ENCODE measurements at places on chromosomes 3 and 15. TPM values are rescaled to one million over a fixed set of nuclear protein-coding genes. Genes with fewer than 3 reads are reported as not detected.

- DNase-seq: peak; percentile 23
Measured at GRCh38 chr15:94080989-94081605, 150.3 kb upstream of the MCTP2 start.

GRCh38 chr3:54527953-54528352 is 399.9 kb downstream of the LRTM1 start:
- peak; percentile 39 for DNase-seq

DNA sequence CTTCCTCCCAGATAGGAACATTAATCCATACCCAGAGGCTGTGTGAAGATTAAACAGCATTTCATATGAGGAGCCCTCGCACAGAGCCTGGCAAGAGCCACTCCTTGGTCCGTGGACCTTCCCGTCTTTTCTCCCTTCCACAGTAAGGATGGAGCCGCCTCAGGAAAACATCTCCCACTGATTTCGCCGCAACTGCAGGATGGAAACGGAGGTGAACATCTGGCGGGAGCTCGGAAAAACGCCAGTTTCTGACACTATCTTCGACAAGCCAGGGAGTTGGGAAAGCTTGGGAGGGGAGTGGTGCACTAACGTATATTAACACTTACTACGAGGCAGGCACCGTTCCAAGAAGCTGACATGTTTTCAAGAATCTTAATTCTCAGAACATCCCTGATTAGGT is 157.9 kb downstream of the XXYLT1 start:
- DNase-seq: no peak

DNA sequence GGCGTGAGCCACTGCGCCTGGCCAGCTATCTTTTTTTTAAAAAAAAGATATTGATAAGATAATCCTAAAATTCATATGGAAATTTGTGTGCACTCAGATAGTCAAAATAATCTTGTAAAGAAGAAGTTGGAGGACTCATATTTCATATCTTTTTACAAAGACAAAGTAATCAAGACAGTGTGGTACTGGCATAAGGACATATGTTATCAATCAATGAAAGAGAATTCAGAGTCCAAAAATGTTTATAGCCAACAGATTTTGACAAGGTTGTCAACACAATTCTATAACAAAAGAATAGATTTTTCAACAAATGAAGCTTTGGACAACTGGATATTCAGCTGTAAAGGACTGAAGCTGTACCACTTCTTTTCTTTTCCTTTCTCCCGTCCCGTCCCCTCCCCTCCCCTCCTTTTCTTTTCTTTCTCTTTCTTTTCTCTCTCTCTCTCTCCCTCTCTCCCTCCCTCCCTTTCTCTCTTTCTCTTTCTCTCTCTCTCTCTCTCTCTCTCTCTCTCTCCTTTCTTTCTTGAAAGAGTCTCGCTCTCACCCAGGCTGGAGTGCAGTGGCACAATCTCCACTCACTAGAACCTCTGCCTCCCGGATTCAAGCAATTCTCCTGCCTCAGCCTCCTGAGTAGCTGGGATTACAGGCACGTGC is 126.8 kb downstream of the GSK3B start:
- no peak for DNase-seq

- DNase-seq: peak; percentile 7
Measured at GRCh38 chr15:80712956-80713355, 17.8 kb downstream of the ABHD17C start.

DNA sequence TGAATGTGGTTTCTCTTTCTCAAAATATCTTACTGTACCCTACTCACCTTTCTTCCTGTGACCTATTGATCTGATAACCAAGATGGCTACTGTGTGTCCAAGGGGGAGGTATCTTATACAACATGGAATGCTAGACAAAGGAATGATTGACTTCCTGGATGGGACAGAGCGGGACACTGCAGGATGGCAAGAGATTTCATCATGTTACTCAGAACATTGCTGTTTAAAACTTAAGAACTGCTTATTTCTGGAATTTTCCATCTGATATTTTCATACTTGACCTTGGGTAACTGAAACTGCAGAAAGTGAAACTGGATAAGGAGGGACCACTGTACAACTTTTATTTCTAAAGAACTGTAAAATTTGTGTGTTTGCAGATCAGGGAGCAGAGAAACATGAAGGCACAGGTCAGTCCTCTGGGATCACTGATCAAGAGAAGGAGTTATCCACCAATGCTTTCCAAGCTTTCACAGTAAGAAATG is 18.5 kb downstream of the CNOT10 start:
- DNase-seq: no peak

Gene PLA2G4D
- not detected for total RNA-seq

Gene RTP1
- not detected for total RNA-seq

Gene TEX9
- total RNA-seq: 4.3 TPM

Gene CLEC3B
- 45.4 TPM for total RNA-seq

Gene ABHD17C
- total RNA-seq: 3.8 TPM

Gene ARPIN
- 8.7 TPM for total RNA-seq
